ENCODE measurements at places on chromosomes 11 and 22.
A peak's percentile ranks its signal among the peaks of the same experiment; 100 is the strongest.

- no peak for DNase-seq
These were observed 743.4 kb upstream of the CNTN5 start for GRCh38 chr11:98277251-98277912.

GRCh38 chr11:28835790-28836189, 727.6 kb downstream of the METTL15 start:
- peak; percentile 33 for DNase-seq

GRCh38 chr11:22851477-22851876, 8.8 kb downstream of the CCDC179 start:
- DNase-seq, result no peak

GRCh38 chr11:100940111-100940510, 189.5 kb downstream of the PGR start:
- DNase-seq, result no peak

DNA sequence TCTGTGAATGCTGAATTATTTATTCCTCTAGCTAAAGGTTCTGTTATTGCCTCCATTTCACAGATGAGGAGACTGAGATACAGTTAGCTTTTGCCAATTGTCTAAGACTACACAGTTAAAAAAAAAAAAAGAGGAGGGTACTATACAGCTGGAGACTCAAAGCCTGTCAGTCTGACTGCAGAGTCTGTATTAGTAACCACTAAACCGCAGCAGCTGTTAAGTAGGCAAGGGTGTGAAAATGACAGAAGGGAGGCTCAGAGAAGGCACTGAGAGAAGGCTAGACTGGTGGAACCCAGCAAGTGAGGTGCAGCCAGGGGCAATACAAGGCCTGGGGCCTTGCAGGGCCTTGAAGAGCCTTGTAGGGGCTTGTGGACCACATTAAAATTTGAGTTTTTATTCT, 181.2 kb downstream of the CSNK2A3 start:
- DNase-seq, result no peak

DNA sequence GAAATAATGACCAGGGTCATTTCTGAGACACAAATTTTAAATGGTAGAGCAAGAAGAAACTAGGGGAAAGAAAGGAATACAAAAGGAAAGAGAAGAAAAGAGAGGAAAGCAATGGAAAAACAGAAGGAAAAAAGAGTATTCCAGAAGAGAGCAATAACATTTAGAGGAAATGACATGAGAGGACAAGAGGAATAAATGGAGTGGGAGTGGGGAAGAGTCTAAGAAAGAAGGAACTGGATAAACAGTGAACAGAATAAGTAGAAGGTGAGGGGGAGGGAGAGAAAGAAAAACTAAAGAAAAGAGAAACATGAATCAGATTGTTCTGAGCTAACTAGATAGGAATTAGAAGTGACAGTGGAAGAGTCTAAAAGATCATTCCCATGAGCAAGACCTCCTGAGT, 28.4 kb downstream of the PRDM10 start:
- no peak for DNase-seq

DNA sequence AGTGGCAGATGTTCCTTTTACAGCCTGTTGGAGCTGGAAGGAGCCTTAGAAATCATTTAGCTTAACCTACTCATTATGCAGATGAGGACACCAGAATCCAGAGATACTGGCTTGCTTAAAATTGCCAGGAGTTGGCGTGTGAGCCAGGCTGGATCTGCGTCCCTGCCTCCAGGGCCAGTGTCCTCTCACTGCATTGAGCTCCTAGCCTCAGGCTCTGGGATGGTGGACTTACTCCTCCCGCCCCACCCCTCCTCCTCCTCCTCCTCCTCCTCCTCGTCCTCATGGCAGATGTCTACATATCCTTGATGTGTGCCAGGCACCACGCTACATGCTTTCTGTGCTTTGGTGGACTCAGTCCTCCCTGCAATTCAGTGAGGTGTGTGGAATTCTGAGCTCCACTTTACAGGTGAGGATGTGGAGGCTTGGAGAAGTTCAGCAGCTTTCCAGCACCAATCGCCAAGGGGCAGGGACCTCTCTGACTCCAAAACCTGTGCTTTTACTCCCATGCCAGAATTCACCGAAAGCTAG, 24.1 kb downstream of the ADAMTS15 start:
- DNase-seq, result no peak

DNA sequence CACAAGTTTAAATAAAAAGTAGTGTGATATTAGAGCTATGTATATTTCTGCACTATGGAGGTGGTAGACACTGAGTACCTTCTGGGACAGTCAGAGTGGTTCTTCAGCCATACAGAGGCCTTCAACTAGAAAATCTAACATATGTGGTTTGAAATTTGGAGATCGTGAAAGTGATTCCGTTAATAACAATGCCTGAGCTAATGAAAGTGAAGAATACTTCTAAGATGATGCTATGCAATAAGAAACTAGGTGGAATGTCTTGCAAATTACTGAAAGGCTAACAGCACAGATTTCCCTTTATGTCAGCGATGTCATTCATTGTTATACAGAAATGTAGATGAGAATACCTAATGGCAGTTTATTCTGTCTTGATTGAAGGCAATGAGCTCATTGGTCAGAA, 1984.7 kb upstream of the RAG2 start:
- no peak for DNase-seq

DNA sequence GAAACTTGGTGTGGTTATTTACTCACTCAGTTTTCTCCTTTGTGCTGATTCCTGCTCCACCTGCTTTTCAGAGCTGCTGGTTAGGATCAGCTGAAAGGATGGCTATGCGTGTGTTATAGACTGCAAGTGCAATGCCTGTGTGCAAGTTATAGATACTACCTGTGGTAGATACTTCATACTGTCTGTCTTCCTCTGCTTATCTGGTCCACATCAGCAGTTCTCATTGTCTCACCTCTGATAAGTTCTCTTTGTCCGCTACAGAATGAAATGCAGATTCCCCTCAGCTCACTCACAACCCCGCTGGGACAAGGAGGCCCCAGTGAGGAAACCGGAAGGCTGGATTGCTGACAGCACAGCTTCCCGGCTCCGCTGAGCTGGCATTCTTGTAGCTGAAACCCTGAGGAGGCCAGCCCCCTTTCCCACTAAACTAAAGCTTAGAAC, 37.5 kb upstream of the LYVE1 start:
- DNase-seq, result no peak

DNA sequence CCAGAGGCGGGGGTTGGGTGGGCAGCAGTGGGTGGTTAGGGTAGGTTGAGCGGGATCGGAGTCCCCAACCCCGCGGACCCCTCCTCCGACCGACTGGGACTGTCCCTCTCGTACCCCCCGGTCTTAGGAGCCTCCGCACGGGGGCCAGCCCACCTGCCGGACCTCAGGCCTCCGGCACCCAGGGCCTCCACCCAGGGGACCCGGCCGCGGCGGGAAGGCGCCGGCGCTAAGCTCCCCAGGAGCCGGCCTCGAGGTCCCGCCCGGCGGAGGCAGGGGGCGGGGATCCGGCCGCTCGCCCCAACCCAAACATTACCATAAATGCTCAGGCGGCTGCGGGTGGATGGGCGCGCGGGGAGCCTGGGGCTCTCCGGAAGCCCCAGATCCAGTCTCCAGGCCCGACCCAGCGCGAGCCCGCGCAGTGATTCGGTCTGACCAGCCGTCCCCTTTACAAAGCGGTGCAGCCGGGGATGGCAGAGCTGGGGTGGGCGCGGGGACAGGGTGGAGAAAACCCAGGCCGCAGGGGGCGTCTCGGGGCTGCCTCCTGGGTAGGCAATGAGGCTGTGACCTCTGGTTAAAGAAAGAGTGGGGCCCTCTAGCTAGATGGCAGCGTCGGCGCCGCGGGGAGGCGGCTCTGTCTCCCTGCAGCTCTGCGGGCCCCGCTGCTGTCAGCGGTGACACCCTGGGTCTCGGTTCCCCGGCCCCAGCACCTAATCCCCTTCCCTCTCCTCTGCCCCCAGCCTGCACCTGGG, 4.0 kb upstream of the MCAM start:
- no peak for DNase-seq

DNA sequence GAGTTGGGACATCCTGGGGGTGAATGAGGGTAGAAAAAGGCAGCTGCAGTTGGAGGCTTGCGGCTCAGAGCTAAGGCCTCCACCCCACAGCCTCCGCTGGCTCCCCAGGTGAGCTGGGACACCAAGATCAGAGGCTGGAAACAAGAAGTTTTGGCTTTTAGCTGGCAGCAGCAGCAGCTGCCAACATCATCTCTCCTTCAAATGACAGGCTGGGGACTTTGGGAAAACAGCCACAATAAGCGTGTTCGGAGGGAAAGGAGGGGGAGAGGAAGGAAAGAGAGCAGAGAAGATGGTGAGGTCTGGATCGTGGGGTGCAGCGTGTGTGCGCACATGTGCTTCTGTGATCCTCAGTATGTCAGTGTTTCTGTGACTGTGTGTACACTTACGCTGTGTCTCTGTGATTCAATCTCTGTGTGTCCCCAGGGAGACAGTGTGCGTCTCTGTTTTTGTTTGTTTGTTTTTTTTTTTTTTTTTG, 62.0 kb upstream of the RASD2 start:
- no peak for DNase-seq

GRCh38 chr11:134402910-134403309, 9.1 kb downstream of the B3GAT1 start:
- DNase-seq, result no peak

- no peak for DNase-seq
These were observed 59.1 kb downstream of the SGSM3 start for GRCh38 chr22:40429481-40429880.

DNA sequence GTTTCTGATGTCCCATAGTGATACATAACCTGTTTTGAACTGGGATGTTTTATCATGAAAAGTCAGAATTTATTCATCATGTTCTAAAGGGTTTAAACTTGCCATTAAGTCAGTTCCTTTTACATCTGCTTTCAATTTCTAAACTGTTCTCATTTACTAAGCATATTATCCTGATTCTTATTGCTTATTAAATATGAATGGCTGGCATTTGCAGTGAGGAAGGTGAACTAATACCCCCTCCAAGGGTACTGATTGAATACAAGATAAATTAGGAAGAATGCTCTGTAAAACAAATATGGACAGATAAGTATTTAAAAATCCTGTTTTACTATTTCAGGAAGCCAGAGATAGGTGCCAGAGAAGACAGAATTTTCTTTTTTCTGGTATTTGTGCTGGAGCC, 70.8 kb upstream of the HORMAD2 start:
- no peak for DNase-seq

DNA sequence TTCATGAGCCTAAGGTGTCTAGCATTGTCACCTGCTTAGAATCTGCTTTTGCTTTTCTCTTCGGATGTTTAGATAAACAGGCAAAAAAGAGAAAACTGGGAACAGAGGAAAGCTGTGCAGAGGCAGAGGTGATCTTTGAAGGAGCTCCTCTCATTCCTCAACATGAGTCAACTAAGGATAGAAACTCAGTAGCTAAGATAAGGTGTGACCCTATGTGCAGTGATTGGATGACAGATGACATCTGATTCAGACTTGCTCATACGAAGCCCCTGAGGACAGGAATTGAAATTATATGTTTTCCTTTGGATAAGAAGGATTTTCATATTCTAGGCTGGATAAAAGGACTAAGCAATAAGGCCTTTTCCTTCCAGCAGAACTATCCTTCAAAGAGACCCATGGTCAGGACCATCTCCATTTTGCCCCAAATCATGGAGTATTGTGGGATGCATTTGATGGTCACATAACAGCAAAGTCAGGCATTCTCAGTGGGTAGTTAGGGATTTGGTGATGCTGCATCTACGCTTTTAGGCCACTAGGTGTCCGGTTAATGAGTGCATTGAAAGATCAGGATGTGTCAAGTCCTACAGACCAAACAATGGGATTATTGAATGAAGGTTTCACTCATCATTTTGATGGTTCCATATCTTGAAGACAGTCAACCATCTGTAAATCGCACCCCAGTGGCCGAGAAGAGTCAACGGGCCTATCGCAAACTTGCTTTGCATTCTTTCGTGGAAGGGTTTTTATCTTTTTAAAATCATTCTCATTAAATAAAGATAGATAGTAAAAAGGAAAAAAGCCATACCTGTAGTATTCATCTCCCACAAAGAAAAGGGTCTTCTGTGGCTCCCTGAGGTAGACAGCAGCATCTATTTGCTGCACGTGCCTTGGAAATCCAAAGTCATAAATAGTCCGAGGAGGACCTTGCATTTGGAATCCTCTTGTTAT, 32.2 kb downstream of the MMP20 start:
- DNase-seq, result no peak

DNA sequence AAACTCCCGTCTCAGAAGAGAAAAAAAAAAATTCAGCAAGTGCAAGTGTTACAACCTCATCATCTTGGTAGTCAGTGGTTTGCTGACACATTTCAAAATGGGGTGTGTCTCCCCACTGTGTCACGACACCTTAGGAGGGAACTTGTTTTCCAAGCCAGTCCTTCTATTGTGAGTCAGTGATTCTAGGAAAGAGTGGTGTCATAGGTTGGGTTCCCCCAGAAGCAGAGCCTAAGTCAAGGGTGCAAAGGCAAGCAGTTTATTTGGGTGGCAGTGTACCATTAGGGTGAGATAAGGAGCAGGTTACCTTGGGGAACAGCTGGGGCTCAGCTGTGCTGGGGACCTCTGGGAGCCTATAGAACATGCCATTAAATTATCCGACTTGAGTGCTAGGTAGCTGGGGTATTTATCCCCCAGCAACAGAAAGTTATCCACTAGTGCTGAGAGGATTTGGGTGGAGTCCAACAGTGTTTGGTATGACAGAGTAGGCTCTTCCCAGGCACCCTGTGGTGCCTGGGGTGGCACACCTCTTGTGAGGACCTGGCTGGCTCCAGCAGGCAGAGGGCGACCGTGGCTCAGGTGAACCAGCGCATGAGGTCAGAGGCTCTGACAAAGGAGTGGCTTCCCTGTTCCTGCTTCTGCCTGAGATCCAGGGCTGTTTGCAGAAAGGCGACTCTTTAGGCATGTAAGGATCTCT, 41.7 kb downstream of the KIAA1671 start:
- DNase-seq, result no peak

- DNase-seq, result no peak
These were observed 4.2 kb downstream of the SSH3 start for GRCh38 chr11:67307545-67308001.

DNA sequence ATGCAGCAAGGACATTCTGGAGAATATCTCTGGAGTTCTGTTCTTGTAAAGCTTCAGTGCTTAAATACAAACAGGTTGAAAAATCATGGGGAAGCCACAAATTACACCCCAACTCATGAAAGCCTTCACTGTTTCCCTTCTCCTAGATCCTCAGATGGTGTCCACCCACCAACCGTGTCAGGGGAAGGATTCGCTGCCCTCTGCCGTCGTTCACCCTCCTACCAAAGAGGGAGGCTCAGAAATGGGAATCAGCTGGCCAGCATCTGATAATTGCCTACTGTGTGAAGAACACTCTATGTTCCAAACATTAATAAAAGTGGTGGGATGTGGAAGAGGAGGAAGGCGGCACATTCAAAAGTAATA, 7.4 kb upstream of the HEPACAM start:
- no peak for DNase-seq

DNA sequence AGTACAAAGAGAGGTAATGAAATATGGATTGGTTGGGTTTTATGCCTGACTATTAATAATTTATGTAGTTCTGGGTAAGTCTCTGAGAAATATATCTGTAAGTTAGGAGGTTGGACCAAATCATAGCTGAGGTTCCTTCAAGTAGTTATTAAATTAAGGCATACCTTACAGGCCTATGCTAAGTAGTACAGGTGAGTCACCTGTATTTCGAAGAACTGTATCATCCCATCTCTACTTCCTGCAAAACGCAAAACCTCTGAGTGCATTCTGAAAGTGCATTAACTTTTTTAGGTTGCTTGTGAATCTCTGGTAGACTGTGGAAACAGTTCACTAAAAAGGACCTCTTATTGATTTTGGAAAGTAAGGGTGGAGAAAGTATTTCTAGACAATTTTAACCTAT, 37.1 kb downstream of the APOL5 start:
- DNase-seq, result no peak

- no peak for DNase-seq
These were observed 7.8 kb downstream of the LDHAL6A start for GRCh38 chr11:18463439-18463838.

- DNase-seq, result no peak
These were observed 5.4 kb downstream of the TMEM123 start for GRCh38 chr11:102447193-102447592.

- DNase-seq, result no peak
These were observed 28.5 kb downstream of the SERPIND1 start for GRCh38 chr22:20802452-20802851.

Data from GM04503 (cell line).